ENCODE measurements at places on chromosomes 12 and 14. TPM values are rescaled to one million over a fixed set of nuclear protein-coding genes. Genes with fewer than 3 reads are reported as not detected.

- no peak for DNase-seq
Measured at GRCh38 chr14:89990218-89990617, 34.5 kb downstream of the TDP1 start.

GRCh38 chr12:12358528-12358927, 1.6 kb downstream of the BORCS5 start:
- no peak for DNase-seq

- no peak for DNase-seq
Measured at GRCh38 chr12:5614256-5614655, 182.3 kb downstream of the NTF3 start.

DNA sequence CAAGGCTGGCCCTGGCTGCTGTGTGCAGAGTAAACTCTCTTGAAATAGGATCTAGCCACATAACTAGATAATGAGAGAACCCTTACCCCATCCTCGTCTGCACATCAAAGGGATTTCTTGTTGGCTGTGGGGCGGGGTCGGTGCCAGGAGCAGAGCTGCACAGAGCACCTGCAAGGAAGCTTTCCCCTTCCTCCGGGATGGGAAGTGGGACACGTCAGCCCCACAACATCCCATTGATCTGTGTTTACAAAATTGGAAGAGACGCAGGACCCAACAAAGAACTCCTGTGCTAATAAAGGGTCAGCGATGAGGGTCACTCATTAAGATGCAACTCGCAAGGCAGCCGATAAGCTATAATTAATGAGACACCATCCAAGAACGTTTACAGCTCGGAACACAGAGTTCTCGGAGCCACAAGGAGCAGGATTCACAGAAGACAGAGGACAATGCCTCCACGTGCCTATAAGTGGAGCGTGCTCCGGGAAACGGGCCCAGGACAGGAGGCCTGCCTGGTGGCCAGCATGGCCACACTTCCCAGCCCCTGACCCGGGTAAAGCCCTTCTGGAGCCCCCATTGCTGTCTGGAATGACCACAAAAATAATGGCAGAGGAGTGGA, 171.5 kb downstream of the SLC15A4 start:
- no peak for DNase-seq

TOMM20L gene
- 1.7 TPM for polyA plus RNA-seq
